Mesenteric fat pad (tissue), 1 donor: ENCODE measurements at places on chromosomes 2 and 18. TPM values are rescaled to one million over a fixed set of nuclear protein-coding genes. Genes with fewer than 3 reads are reported as not detected.

DNA sequence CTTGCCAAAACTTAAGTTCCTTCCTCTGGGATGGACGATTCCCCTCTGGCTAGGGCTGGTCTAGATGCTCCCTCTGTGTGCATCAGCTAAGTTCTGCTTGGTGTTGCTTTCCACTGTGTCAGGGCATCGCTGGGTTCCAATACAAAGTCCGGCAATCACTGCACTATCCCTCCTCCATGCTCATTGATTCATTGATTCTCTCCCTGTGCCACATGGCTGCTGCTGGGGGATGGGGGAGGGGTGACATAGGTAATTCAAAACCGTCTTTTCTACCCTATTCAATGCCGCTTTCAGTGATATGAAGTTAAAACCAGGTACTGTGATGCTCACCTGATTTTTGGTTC is 22.8 kb downstream of the IL1RN start:
- DNase-seq, result peak; percentile 49

DNA sequence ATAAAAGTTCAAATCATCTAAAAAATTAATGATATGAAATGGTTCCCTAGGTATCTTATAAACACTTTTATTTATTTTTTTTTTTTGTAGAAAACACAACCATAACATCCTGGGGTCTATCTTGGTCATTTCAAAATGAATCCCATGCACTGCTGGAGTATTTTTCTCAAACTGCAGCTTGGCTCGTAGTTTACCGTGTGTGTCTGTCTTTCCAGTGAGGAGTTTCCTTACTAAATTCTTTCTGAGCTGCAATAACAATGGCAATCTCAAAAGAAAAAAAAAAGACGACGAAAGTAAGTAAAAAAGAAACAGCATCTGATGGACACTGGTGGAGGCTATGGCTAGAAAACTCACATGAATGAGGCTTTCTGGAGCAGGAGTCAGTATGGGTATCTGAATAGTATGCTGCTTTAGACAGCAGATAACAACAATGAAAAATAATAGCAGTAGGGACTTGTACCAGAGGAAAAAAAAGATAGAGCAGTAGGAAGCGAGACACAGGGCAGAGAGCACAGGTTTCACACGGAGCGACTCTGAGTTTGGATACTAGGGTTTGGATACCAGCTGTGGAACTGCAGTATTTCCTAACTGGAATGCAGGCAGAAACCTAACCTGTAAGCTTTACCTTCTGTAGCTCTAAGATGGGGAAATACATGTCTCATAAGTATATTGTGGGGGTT is 43.5 kb downstream of the CALCRL start:
- no peak for DNase-seq

UGT1A6 gene
- total RNA-seq, result not detected

SCN7A gene
- 0.42 TPM for total RNA-seq

DNA sequence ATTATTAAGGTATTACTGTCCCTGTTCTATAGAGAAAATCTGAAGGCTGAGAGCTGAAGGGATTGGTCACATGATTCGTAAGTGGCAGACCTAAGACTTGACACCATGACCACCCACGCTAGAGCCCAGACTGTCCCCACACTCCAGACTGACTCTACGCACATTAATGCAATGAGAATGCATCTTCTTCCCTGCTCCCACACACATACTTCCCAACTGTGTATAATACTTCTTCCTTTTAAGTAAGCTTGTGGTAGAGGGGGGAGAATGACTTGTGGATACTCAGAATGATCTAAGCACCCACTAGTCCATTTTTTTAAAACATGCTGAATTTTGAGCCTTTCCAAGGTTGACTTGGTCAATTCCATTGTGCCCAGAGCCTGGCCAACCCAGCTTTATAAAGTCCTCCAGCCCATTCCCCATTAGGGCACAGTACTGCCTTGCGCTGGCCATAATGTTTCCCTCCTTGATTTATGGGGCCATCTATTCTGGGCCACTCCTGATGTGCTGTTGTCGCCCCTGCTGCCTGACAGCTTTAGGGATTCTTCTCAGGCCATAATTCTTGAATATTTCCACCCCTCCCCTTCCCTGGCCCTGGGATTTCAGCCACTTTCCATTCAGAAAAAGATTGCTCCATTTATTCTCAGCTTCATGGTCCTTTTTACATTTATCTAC is 28.7 kb downstream of the ALK start:
- DNase-seq, result no peak

DNA sequence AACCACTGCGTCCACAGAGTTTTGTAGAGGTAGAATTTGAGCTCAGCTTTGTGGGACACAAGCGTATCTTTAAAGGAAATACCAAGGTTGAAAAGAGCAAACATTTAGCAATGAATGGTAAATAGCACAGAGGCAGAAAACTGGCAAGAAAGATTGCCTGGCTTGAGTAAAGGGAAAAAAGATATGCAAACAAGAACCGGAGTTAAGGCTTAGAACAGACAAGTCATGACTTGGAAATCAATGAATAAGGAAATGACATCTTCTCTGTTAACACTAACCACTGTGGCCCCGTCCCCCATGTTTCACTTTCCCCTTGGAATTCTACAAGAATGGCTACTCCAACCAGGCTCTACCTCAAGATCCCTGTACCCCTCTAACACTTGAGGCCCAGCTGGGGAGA is 3.8 kb downstream of the STAM2 start:
- no peak for DNase-seq

COL4A3 gene
- 0.67 TPM for total RNA-seq

LGALSL gene
- total RNA-seq, result 21.7 TPM

PPP1R1C gene
- total RNA-seq, result not detected

RBKS gene
- 6.5 TPM for total RNA-seq

DNA sequence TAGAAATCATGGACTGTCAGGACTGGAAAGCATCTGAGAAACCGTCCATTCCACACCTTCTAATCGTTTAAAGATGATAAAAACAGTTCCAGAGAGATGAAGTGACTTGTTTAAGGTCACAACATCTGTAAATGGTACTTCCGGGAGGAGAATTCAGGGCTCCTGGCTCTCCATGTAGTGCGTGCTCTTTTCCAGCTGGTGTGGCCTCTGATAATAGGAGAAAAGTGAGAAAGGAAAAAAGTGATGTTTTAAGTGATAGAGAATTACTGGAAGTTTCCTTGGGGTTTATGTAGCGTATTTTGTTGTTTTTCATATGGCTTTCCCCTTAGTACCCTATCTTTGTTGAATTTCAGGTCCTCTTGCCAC is 663 bp downstream of the C2orf49 start:
- DNase-seq, result no peak

IAH1 gene
- total RNA-seq, result 59.7 TPM

GRCh38 chr2:135255208-135255607 is 203.1 kb downstream of the RAB3GAP1 start:
- DNase-seq, result no peak

LONRF2 gene
- 5.9 TPM for total RNA-seq

DNA sequence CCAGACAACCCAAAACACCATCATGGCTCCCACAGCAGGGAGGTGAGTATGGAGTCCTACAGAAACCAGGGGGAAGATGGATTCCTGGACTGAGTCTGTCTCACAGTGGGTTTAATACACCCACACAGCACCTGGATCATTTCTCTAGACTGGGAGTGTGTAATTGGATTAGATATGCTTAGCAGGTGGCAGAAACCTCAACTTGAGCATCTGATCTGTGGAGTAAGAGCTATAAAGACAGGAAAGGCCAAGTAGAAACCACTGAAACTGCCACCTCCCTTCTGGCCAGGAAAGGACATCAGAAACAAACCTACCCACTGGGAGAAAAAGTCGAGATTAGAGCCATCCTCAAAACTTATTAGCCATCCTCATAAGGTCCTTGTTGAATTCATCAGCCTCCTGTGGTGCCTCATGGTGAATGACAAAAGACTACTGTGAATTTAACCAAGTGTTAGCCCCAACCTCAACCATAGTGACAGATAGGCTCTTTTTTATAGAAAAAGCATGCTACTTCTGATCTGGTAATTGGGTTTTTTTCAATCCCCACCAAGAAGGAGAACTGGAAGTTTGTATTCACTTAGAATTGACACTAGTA is 28.1 kb upstream of the CHST9 start:
- no peak for DNase-seq

POTEJ gene
- total RNA-seq, result not detected

CCDC148 gene
- 0.35 TPM for total RNA-seq

DNA sequence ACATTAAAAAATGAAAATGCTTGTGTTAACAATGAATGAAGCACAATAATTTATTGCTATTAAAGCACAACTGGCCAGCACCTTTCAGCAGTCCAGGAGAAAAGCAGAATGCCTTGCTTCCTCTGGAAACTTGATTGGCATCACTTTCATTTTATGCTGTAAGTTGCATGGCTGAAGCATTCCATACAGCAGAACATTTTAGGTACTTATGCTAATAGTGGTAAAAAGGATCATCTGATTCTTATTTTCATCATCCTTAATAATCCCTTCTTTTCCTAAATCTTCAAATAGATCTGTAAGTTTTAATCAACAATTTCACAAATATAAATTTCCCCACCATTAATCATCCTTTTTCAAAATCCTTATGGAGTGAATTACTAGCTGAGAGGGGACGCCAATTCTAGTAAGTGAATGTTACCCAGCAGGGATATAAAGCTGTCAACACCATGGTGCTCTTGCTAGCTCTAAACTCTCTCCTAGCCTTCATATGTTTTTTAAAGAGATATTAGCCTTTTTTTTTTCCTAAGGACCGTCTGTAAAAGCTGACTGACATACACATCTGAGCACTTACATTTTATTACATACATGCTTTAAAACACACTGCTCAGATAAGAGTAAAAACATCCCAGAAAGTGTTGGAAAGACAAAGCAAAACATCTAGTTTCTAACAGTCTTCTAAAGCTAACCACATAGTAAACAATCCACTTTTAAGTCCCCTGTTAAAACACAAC is 5.3 kb downstream of the SATB2 start:
- DNase-seq, result no peak

HRH4 gene
- 0.39 TPM for total RNA-seq

HSPD1 gene
- 234 TPM for total RNA-seq

- no peak for DNase-seq
Observed at GRCh38 chr2:39247512-39248043, 3.8 kb upstream of the CDKL4 start.

GRCh38 chr18:61823595-61823994 is 69.2 kb downstream of the RNF152 start:
- no peak for DNase-seq

DNA sequence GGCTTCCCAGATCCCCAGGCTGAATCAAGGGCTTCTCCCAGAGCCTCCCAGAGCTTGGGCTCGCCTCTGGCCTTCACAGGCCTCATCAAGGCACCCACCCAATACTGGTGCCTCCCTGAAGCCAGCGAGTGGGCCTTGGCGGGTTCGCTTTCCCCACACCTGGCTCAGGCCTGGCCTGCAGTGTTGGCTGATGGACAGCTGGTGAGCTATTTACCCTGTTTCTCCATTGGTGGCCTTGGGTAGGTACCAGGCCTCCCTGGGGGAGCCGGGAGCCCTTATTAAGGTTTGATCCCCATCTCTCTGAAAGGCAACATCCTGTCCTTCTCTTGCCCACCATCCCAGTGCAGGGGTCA is 18.2 kb upstream of the DUSP2 start:
- DNase-seq, result no peak

GRCh38 chr2:172288603-172289002 is 138.8 kb upstream of the ITGA6 start:
- DNase-seq, result no peak

DNA sequence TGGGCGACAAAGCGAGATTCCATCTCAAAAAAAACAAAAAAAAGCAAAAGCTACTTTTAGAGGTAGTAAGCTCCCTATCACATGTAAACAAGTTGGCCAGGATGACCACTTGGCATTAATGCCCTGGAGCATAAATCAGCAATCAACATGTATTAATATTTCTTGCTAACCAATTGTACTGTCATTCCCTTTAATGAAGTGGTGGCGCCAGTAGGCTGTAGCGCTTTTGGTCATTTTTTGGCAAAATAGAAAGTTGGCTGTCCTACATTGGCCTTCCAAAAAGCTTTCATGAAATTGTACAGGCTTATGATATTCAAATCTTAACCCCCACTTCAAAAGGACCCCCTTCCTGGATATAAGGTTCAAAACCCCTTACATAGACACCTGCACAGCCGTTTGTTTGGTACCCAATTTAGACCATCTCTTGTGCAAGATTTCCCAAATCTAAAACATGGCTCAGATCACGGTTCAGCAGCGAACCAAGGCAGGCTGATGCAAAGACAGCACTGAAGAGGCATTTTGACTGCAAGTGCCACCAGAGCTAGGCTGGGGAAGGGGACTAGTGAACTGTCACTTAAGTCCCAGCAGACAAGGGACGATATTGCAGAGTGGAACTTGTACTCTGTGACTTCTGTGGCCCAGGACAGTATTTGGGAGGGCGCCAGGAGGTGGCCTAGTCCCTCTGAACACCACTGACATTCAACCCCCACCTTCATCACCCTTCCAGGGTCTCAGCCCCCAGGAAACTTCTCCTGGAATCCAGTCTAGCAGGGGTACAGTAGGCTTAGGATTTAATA is 31.9 kb downstream of the SMAD7 start:
- DNase-seq, result peak; percentile 53

DNA sequence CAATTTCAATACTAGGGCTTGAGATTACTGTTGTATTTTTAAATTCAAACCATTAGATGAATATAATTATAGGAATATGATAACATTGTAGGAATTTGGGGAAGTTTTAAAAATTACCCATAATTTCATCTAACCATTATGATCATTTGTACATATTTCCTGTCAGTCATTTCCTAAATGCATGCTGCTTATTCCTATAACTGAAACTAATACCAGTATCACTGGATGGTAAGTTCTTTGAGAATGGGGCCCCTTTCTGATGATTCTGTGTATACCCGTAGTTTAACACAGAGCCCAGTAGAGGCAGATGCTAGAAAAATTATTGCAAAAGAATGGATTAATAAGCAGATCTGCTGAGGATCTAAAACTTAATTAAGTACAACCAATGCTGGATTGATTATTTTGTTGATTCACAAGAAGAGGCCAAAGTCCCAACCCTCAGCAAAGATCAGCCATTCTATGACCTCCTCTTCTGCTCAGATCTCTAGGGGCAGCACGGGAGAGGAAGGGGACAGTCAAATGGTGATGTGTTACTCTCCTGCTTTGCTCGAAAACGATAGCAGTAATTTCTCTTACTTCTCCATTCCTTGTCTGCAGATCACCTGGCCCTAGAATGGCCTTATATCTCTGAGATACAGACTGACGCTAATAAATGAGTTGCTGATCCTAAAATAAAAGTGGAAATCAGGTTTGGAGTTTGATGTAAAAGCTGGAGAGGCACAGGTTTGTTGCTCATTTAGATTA is 69.5 kb upstream of the PELI1 start:
- no peak for DNase-seq

DNA sequence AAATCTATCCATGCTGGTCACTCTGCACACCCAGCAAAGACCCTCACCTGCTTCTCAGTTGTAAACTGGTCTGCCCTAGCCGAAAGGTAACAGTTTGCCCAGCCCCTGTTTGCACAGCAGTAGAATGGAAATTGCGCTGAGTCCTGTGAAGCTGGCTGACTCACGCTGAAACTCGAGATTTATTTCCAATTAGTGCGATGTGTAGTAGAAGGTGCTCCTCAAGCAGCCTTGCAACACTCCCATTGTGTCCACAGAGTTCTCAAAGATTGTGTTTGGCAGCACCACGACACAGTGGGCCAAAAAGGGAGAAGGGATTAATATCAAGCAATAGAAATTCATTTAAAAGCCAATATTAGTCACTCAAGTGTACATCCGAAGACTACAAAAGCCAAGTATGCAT is 21.7 kb upstream of the APCDD1 start:
- DNase-seq, result no peak

GRCh38 chr2:157307021-157307420 is 18.6 kb downstream of the ERMN start:
- DNase-seq, result no peak

- no peak for DNase-seq
Observed at GRCh38 chr2:22904126-22904684, 480.8 kb upstream of the KLHL29 start.

MLPH gene
- 7.3 TPM for total RNA-seq
